ENCODE measurements at places on chromosomes 5 and 9. TPM values are rescaled to one million over a fixed set of nuclear protein-coding genes. Genes with fewer than 3 reads are reported as not detected.

GRCh38 chr5:179613460-179614071 is 9.9 kb downstream of the HNRNPH1 start:
- no peak for DNase-seq

Gene SLC6A7
- total RNA-seq: not detected

DNA sequence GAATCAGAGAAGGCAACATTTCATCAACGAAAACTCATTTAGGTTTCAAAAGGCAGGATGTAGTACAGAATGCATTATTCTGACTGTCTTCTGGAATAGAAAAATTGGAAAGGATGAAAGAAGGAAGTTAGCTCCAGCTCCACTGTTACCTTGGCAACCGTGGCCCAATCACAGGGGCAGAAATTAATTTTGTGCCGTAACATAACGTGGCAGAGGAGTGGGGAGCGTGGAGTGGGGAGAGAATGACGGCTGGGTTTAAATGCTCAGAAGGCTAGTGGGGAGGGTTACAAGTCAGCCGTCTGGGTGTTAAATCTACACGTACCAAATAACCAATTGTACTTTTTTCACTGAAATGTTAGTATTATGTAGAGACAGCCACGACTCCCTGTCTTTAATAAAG is 32.3 kb upstream of the EQTN start:
- no peak for DNase-seq

- no peak for DNase-seq
Measured at GRCh38 chr5:67528953-67529352, 332.4 kb upstream of the CD180 start.

Gene SPINK4
- total RNA-seq: not detected

DNA sequence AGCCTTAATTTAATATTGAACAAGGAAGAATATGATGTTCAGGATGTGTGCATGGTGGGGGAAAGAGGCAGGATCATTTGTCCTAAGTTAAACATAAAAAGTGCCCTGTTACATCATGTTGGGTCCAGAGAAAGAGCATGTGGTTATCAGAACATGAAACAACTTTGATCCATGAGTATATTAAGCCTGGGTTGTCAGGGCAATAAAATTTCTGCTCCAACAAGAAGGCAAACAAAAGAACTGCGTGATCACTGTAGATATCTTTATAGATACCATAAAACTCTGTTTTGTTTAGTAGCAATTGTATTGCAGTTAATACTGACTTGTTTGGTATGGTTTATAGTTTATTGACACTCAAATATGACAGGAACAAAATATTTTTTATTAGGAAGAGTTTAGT is 35.2 kb downstream of the PCA3 start:
- no peak for DNase-seq

GRCh38 chr5:81626524-81626923 is 124.4 kb downstream of the SSBP2 start:
- no peak for DNase-seq

- no peak for DNase-seq
Measured at GRCh38 chr9:76650692-76651091, 113.5 kb upstream of the PCA3 start.

Gene PTGES2
- 155 TPM for total RNA-seq

- no peak for DNase-seq
Measured at GRCh38 chr5:67453111-67453905, 256.7 kb upstream of the CD180 start.

DNA sequence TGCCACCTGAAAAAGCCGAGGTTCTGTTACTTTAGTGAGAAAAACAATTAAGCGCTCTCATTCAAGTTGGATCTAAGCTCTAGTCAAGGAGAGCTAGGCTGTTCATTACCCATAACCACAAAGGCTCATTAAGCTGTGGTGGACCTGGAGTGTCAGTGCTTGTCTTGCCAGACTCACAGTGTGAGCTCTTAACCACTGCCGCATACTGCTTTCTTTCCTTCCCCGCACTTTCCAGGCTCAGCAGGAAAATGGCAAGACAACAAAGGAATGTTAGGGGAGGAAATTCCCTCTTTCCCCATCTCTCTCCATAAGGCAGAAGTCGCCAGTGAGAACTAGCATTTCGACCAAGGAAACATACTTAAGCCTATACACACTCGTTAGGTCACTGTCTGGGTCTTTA is 467.3 kb downstream of the ENC1 start:
- DNase-seq: no peak

Gene PCDHGC5
- 3.0 TPM for total RNA-seq

- peak; percentile 87 for DNase-seq
Measured at GRCh38 chr5:150412319-150413175, at the start of gene CD74. Gene CD74 (minus strand): TSS chr5:150412910. CDS start chr5:150412749, 161 bp downstream.
